ENCODE measurements at places on chromosomes 4 and X. TPM values are rescaled to one million over a fixed set of nuclear protein-coding genes. Genes with fewer than 3 reads are reported as not detected.
A peak's percentile ranks its signal among the peaks of the same experiment; 100 is the strongest.

DNA sequence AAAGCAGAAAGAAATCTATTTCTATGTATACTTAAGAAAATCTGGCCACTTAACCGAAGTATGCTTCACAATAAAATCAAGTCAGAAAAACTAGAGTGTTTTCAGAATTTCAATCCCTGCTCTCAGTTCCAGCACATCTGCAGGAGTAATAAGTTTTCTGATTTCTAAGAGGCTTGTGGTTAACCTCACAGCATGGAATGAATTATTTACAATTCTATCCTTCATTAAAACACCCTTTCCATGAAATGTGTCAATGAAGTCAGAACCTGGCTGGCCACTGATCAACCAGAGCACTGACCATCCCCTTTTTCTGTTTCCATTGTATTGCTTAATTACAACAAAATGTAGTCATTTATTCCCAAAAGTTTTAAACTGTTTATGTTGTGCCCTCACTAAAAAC, 781.4 kb upstream of the INTU start:
- DNase-seq, result peak; percentile 43

DNA sequence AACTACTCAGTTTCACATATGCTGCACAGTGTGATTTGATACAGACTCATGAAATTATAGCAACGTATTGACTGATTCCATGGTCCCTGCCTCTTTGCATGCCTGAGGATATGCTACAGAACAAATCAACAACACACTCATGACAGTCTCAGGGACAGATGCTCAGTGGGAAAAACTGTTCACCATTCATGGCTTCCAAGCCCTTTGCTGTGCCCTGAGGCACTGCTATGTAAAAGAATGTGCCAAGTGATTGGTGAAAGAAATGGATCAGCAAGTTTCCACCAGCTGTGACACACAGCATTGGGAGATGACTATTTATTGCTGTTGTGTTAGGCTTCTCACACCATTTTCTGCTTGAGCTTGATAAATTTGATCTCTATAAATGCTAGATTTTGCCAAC, 825.6 kb upstream of the INTU start:
- DNase-seq, result peak; percentile 36

The SSX1 gene
- total RNA-seq, result not detected

GRCh38 chr4:160414496-160414895, 1311.6 kb downstream of the RAPGEF2 start:
- DNase-seq, result no peak

GRCh38 chrX:109357706-109358105, 124.2 kb downstream of the GUCY2F start:
- no peak for DNase-seq

- no peak for DNase-seq
These were observed 178.6 kb downstream of the SLC7A11 start for GRCh38 chr4:138063581-138063980.

Measured in tongue (tissue), 3 donors.